Activated CD4-positive, alpha-beta memory T cell treated with anti-CD3 and anti-CD28 coated beads for 36 hours (primary cell): ENCODE measurements at places on chromosomes 12 and 14. TPM values are rescaled to one million over a fixed set of nuclear protein-coding genes. Genes with fewer than 3 reads are reported as not detected.
A peak's percentile ranks its signal among the peaks of the same experiment; 100 is the strongest.

The TNFAIP2 gene
- total RNA-seq = 0.56 TPM

The TFCP2 gene
- 34.1 TPM for total RNA-seq

The TEAD4 gene
- total RNA-seq = 3.2 TPM

The SPSB2 gene
- total RNA-seq = 3.8 TPM

The GYS2 gene
- not detected for total RNA-seq

The IL31 gene
- 3.8 TPM for total RNA-seq

The C1QL4 gene
- total RNA-seq = not detected

The SLC10A1 gene
- total RNA-seq = not detected

DNA sequence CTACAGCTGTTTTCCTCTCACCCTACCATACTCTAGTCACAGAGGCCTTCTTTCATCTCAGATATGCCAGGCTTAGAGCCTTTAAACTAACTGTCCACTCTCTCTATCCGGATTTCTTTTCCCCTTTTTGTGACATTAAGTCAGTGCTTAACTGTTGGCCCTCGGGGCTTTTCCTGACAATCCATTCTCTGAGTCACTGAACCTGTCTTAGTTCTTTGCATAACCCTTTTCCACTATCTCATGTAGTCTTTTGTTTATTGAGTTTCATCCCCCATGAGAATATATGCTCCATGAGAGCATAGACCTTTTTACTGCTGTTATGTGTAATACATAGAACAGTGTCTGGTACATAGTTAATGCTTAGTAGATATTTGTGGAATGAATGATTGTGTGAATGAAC is 68.7 kb downstream of the PLEKHA5 start:
- no peak for DNase-seq

- DNase-seq = peak; percentile 59
Measured at GRCh38 chr12:120887253-120888043, 16.7 kb downstream of the SPPL3 start.

GRCh38 chr12:24631676-24632426 is 317.1 kb downstream of the BCAT1 start:
- DNase-seq = no peak

- DNase-seq = no peak
Measured at GRCh38 chr12:12734054-12734453, 16.9 kb downstream of the CDKN1B start.

DNA sequence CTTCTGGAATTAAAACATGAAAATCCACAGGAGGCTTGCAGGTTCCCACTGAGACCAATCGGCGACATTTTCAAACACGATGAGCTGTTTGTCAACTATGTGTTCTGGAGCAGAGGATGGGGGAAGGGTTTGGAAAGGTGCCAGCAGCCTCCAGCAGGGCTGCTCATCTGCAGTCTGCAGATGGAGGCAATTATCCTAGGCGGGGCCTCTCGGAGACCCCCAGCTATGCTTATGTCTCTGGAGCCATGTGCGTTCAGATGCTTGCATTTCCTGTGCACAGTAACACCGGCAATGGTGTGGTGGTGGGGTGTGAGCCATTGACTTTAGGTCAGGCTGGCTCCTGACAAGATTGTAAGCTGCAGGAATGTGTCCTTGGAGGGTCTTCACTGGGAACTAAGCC is 51.7 kb downstream of the RPH3A start:
- DNase-seq = no peak

- no peak for DNase-seq
Measured at GRCh38 chr12:114319422-114319821, 86.5 kb downstream of the TBX5 start.

GRCh38 chr12:172732-173161 is 41.2 kb downstream of the SLC6A12 start:
- DNase-seq = no peak

- no peak for DNase-seq
Measured at GRCh38 chr12:49797449-49797776, 30.8 kb downstream of the NCKAP5L start.

DNA sequence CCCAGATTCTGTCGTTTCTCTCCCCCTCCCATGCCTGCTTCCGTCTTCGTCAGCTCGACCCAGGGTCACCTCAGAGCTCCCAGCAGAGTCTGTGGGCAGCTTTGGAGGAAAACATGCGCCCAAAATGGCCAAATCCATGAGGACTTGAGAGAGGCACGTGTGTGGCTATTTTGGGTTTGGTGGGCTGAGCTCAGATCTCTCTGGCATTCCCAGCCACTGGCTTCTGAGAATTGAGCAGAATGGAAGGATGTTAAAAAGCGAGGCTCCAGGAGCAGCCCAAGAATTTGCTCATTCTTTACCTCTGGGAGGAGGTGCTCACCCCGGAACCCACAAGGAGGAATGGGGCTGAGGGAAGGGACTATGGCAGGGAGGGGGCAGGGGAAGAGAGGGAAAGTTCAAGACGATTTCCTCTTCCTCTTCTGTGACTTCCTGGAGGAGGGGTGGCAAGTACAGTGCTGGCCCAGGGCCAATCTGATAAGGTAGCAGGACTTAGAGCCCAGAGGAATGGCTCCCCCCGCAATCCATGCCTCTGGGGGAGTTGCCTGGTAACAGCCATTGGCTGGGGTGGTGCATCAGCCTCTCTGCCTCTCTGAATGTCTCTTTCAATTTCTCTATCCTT is 20.1 kb downstream of the TSPAN9 start:
- DNase-seq = no peak

DNA sequence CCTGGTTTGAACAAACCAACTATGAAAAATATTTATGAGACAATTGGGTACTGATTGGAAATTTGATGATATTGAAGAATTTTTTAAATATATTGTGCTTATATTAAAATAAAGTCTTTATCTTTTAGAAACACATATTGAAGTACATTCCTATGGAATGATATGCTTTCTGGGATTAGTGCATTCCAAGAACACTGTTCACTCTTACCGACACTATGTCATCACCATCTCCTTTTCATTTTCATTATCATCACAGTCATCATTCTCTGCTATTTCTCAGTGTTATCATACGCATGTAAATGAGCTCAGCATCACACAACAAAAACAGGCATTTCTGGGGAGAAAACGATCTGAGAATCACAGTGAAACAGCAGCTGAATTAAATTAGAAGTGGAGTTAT is 513.3 kb upstream of the CCDC196 start:
- no peak for DNase-seq

DNA sequence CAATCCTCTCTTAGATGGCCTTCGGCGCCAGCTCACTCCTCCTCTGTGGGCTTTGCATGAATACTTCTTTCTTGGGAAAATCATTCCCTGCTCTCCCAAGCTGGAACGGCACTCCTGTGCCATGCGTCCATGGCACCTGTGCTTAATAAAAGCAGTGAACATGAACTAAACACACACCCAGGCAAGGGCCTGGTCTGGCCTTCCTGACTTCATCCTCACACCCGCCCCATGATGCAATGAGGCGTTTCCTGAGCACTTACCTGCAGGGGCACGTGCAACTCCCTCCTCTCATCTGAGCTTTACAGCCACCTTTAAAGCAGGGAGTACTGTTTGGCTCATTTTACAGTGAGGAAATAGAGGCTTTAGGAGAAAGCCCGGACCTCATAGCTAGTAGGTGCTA is 219.8 kb downstream of the SLC41A2 start:
- DNase-seq = no peak

DNA sequence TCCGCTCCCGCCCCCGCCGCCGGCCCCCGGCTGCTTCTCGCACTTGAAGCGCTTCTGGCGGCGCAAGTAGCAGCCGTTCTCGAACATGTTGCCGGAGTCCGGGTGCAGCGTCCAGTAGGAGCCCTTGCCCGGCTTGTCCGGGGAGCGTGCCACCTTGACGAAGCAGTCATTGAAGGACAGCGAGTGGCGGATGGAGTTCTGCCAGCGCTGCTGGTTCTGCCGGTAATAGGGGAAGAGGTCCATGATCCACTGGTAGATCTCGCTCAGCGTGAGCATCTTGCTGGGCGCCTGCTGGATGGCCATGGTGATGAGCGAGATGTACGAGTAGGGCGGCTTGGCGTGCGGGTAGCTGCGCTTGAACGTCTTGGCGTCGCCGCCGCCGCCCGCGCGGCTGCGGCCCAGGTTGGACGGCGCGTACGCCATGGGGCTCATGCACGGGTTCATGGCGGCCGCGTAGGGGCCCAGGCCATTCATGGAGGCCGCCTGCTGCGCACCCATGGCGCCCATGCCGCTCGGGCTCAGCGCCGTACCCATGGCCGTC is 3.0 kb downstream of the FOXA1 start:
- DNase-seq = no peak

DNA sequence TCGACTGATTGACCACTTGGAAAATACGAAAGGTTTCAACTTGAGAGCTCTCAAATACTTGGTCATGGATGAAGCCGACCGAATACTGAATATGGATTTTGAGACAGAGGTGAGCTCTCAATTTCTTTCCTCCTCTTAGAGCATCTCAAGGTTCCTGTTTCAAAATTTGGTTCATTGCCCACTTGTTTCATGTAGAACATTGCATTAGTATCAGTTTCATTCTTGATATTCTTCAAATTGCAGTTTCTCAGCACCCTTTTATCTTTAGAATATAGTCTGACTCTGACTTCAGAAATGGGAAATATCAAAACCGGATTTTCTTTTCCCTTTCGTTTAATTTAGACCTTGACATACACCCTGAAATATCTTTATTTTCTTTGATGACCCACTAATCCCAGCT is 8.8 kb downstream of the DDX47 start:
- no peak for DNase-seq

GRCh38 chr12:67450441-67450840 is 181.3 kb downstream of the CAND1 start:
- no peak for DNase-seq

GRCh38 chr14:90177539-90178189 is 78.7 kb upstream of the PSMC1 start:
- DNase-seq = no peak

DNA sequence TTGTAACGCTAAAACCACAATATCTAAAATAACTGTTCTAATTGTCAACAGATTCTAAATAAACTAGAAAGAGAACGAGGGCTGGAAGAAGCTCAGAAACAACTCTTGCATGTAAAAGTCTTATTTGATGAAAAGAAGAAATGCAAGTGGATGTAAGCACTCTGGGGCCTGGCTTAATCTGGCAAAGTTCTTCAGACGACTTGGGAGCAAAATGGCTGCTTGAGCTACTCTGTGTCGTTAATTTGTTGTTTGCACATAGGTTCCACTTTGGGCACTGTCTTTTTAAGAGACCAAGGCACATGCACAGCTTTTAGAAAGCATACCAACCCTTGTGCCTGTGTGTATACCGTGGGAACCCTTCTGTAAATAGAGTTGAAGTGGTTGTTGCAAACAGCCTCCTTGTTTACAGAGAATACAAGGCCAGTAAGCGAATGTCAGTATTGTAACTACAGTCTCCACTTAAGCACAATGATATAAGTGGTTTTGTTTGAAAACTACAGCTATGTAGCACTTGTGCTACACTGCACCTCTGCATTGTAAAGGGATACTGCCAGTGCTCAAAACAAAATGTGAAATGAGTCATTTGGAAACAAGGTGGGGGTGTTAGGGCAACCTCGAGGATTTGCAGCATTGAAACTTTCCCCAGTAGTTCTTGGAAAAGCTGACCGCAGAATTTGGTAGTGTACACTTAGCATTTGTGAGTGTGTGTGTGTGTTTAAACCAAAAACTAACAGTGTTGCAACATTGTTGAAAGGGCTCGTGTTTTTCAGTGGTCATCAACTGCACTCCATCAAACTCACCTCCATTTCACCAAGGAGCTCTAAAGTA is 154.3 kb downstream of the CEP83 start:
- DNase-seq = peak; percentile 70

- peak; percentile 47 for DNase-seq
Measured at GRCh38 chr12:83826112-83826511, 1086.5 kb downstream of the SLC6A15 start.
